ENCODE measurements at places on chromosomes 11 and 22.

DNA sequence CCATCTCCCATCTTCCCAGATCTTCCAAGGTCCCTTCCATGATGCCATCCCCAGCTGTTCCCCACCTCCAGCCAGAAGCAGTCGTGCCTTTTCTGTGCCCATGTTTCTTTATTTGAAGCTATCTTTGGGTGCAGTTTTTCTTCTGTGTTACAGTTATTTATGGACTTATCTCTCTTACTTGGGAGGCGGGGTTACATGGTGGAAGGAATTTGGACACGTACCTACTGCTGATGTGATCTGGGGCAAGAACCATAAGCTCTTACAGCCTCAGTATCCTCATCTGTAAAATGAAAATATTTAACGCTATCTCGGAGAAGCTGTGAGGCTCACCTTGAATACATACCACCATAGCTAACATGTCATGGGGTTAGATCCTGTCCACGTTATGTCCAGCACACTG lies 98.9 kb downstream of the ZBTB16 start:
- no peak for DNase-seq

GRCh38 chr11:18768978-18769377 lies 22.6 kb downstream of the PTPN5 start:
- DNase-seq = no peak

GRCh38 chr11:120751550-120751949 lies 240.0 kb downstream of the GRIK4 start:
- no peak for DNase-seq

DNA sequence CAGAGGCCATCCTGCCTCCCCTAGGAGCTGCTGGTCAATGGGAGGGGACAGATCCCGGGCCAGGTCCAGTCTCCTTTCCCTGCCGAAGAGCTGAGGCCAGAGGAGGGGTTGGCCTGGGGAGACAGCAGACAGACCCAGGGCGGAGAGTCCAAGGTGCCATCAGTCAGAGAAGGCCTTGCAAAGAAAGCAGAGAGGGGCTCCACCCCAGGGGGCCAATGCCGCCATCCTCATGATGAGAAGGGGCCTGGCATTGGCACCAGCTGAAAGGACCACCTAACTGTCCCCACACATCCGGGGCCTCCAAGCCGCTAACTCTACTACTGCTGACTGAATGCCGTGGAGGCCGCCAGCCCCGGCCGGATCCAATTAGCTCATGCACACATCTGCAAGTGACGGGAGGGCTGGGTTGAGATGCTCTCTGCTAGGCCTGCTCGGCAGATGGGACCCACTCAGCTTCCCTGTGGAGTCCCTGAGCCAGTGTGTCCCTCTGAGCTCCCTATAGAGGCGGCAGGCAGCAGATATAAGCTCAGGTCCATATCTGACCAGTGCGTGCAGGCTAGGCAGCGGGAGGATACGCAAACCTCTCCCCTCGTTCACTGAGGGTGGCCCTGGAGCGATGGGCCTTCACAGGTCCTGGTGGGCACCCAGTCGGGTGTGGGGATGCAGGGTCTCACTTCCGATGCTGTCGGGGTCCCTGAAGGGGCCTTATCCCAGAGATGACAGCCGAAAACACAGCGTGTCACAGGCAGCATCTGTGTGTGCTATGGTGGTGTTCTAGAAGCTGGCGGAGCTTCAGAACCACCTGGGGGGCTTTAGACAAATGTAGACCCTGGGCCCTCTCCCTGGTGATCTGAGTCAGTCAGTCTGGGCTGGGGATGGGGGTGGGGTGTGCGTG lies 183.9 kb downstream of the CTTN start:
- DNase-seq = no peak

GRCh38 chr22:30158744-30159500 lies 78.7 kb downstream of the HORMAD2 start:
- no peak for DNase-seq

GRCh38 chr11:13487661-13488030 lies 8.2 kb downstream of the PTH start:
- peak; percentile 9 for DNase-seq

DNA sequence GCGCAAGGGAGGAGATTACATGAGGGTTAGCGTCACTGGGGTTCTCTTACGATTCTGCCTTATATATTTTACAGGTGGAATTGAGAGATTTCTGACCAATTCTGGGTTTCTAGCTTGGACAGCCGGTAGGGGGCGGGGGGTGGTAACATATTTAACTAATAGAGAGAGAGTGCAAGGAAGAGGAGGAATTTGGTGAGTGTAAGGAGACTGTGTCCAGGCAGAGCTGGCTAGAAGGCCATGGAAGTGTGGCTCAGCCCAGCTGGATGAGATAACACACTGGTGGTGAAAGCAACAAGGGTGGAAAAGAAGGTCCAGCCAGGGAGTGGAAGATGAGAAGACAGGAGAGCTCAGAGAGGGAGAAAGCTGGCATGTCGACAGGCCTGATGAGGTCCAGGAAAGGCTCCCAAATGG lies 56.5 kb downstream of the ST3GAL4 start:
- DNase-seq = peak; percentile 25

- peak; percentile 8 for DNase-seq
These were observed 28.4 kb downstream of the YAP1 start for GRCh38 chr11:102138670-102139069.

DNA sequence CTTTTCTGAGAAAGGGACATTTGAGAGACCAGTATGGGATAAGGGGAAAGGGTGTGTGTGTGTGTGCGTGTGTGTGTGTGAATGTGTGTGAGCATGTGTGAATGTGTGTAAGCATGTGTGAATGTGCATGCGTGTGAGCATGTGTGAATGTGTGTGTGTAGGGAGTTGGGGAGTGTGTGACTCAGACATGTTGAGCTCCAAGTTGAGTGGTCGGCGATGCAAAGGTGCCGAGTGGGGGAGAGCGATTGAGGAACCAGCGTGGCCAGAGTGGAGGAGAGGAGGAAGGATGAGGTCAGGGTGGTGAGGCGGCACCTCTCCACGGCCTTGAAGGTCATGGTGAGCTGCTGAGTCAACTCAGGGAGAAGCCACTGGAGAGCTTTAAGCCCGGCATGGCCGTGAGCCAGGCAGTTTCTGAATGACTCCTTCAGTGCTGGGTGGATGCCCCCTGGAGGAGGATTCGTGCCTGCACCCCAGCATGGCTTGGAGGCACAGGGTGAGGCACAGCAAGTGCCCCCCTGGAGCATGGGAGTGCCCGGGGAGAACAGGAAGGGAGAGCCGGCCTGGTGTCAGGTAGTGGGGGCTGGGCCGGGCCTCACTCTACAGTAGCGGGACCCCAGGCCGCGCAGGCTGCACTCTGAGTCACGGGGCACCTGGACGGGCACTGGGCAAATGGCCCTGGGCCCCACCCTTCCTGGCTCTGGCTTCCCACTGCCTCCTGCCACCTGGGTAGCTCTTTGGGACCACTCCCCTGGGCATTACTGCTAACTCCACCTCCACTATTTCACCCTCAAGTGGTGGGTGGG lies 8.2 kb upstream of the CCDC88B start:
- peak; percentile 94 for DNase-seq

DNA sequence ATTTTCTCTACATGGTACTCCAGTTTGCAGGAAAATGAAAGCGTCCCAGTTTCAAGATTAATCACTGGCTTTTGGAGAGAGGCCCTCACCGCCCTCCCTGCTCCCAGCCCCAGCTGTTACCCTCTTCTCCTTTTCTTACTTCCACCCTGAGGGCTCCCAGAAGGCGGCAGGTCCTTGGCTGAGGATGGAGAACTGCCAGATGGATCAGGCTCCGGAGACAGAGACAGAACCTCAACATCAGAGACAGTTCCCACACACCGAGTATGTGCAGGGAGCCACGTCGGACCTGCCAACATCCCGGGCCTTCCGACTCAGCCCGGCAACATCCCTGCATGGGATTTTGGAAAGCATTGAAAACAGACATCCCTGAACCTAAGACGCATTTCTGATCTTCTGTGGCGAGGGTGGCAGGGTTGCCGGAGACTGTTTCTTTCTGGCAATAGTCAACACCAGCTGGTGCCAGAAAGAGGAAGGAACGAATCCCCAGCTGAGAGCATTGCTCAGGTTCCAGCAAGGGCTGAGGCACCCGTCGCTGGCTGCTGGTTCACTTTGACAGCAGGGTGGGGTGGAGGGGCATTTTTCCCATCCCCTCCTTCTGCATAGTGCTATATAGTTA lies 467.1 kb downstream of the MIAT start:
- no peak for DNase-seq

GRCh38 chr11:88015170-88015569 lies 160.1 kb downstream of the RAB38 start:
- no peak for DNase-seq

DNA sequence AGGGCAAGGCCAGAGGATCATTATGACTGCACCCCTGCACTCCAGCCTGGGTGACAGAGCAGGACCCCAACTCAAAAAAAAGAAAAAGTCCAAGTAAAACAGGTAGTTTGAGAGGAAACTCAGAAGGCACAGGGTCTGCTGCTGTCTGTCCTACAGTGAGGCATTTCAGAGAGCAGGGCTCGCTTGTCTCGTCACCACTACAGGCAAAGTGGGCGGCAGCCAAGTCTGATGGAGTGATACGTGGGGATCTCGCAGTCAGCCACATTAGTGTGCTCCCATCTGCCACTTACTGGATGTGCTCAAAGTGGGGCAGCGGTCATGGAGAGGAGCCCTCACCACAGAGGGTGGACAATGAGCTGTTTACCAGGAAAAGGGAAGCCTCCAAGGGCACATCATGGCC lies 42.1 kb downstream of the PI4KA start:
- DNase-seq = no peak

DNA sequence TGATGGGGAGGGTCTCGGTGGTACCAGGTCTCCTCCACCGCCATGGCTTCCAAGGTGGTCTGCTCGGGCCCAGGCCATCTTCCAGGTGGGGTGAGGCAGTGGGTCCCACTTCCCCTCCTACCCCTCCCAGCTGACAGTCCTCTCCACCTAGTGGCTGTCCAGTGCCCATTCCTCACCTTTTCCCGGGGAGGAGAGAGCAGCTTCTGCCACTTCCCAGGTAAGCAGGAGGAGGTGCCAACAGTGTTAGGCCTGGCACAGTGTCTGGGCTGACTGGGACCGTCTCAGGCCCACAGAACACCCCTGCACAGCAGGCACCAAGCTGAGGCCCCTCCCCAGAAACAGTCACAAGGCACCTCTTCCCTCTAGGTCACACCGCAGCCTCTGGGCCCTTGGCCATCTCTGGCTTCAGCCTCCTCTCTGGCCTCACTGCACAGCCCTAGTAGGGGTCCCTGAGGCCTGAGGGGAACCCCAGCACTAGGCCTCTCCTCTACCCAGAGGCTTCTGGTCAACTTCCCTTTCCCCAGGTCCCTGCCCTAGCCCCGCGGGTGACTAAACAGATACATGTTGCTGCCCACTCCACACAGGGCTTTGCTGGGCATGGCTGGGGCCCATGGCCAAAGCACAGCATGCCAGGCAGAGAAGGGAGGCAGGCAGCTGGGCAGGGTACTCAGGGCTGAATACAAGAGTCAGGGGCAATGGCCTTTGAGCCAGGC lies 2.3 kb upstream of the ANKRD13D start:
- no peak for DNase-seq

- no peak for DNase-seq
These were observed 8.5 kb downstream of the P2RY6 start for GRCh38 chr11:73280626-73281025.
